ENCODE measurements at places on chromosomes 7 and 10.

- DNase-seq: no peak
These were observed 134.7 kb downstream of the MGMT start for GRCh38 chr10:129601737-129602136.

GRCh38 chr7:52917982-52918578 is 117.4 kb upstream of the POM121L12 start:
- DNase-seq: no peak

DNA sequence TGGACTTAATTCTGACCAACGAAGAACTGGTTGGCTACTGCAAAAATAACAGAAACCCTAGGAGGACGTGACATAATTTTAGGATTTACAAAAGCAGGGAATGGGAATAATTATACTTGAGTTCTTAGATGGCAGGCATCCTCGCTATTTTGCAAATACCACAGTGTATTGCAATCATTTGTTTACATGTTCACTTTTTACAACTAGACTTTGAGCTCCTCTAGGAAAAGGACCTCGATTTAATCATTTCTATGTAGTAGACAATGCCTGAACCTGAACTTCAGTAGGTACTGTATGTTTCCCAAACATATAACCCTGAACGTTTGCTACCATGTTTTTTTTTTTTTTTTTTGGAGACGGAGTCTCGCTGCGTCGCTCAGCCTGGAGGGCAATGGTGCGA is 137.7 kb downstream of the CNOT4 start:
- no peak for DNase-seq

GRCh38 chr7:36670585-36671431 is 53.5 kb downstream of the AOAH start:
- peak; percentile 79 for DNase-seq

DNA sequence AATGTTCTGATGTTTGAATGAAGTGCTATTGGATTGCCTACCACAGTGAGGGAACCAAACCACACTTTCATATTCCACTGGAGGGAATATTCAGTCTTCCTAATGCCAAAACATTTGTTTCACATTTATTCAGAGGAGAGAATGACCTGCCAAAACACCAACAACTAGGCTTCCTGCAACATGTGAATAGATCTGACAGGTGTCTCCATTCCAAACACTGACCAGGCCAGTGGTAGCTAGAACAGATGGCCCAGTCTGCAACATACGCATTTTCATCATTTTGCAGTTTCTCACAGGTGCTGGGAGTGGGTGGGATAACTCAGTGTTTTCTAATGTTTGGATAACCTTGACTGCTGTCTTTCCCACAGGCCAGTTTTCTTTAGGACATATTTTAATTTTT is 110.0 kb downstream of the RELN start:
- no peak for DNase-seq

DNA sequence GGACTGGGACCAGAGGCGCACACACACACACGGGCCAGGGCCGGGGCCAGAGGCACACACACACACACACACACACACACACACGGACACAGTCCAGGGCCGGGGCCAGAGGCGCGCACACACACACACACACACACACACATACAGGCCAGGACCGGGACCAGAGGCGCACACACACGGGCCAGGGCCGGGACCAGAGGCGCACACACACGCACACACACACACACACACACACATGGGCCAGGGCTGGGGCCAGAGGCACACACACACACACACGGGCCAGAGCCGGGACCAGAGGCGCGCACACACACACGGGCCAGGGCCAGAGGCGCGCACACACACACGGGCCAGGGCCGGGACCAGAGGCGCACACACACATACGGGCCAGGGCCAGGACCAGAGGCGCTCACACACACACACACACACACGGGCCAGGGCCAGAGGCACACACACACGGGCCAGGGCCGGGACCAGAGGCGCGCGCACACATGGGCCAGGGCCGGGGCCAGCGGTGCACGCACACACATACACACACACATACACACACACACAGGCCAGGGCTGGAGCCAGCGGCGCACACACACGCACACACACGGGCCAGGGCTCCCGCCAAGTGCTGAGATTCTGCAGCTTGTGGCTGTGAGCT is 268.8 kb downstream of the ELFN1 start:
- peak; percentile 42 for DNase-seq

DNA sequence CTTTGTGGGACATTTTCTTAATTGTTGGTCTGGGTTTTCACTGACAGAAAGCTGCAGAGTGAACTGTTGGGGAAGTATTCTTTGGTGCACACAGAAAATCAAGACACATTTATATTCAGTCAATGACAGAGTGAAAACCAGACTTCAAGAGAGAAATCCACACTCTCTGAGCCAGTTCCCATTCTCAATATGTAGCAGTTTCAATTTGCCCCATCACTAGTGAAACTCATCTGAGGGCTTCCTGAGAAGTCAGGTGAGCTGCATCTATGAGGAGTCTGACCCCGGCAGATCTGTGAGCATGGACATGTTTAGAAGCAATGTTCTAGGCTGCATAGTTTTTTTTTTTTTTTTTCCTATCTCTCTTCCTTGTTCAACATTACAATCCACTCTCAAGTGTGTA is 163.7 kb upstream of the AHR start:
- DNase-seq: no peak

DNA sequence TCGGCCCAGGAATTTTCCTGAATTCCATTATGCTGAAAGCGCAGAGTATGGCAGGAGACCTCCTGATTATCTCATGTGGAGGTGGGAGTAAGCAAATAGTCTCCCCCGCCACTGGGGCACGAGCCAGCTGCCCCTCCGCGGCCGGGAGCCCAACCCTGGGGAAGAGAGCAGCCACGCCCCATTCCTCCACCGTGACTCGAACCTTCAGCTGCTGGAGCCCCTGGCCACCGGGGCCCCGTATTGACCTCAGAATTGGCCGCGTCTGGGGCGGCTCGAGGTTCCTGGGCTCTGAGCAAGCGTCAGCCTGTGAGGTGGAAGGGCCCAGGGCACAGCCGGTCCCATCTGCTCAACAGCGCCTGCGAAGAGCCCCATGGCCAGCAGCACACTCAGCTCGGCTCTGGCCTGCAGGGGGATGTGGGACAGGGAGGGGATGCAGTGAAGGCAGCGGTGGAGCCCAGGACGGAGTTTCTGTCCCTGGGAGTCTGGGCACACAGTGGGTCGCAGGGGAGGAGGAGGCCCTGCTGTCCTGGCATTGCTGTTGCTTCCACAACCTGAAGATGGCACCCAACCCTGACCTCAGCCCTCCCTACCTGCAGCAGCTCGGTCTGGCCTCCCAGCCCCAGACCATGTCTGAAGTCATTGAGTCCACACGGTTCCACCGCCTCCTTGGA is 97.8 kb downstream of the CHST15 start:
- peak; percentile 14 for DNase-seq

- no peak for DNase-seq
These were observed 68.9 kb downstream of the RBM33 start for GRCh38 chr7:155713384-155713783.

- no peak for DNase-seq
These were observed 62.0 kb downstream of the CUBN start for GRCh38 chr10:17067376-17068264.

DNA sequence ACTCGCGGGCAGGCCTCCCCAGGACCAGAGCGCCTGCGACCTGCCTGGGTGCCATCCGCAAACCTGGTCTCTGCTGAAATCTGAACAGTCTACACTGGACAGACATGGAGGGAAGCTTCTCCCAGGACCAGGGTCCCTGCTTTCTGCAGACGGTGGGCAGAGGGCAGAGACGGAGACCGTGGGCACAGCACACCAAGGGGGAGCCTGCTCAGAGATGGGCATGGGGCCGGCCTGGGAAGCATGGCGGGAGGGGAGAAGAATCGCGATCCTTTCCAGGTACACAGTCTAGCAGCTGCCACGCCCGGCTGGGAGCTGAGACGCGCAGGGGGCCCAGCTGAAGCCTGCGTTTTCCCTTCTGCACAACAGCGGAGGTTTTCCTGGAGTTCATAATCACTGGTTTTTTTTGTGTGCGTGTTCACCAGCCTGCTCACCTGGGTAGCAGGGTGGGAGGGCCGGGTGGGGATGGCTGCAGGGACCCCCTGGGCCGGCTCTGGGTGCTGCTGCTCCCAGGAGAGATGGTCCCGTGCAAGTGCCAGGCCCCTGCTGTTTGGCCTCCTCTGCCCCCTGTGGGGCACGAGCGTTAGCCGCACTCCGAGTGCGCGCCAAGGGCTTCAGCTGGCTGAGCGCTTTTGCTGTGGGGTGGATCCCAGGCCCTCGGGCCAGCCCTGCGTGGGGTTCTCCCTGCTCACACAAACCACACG is 448.8 kb downstream of the DNAJB6 start:
- DNase-seq: no peak

DNA sequence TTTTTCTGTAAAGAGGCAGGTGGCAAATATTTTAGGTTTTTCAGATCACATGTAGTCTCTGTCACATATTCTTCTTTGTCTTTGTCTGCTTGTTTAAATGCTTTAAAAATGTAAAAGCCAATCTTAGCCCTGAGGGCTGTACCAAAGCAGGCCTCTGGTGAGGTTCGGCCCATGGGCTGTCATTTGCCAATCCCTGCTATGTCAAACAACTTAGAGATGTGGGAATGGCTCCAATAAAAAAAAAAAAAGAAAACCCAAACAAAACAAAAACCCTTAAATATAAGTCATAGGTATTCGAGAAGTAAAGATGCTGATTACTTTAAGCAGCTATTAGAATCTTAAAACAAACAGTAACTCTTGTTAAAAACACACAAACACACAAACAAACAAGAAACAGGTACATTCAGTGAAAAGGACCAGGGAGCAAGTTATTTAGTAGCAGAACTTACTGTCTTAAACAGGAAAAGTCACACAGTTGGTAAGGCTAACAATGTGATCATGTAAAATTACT is 61.4 kb upstream of the NAMPT start:
- no peak for DNase-seq

DNA sequence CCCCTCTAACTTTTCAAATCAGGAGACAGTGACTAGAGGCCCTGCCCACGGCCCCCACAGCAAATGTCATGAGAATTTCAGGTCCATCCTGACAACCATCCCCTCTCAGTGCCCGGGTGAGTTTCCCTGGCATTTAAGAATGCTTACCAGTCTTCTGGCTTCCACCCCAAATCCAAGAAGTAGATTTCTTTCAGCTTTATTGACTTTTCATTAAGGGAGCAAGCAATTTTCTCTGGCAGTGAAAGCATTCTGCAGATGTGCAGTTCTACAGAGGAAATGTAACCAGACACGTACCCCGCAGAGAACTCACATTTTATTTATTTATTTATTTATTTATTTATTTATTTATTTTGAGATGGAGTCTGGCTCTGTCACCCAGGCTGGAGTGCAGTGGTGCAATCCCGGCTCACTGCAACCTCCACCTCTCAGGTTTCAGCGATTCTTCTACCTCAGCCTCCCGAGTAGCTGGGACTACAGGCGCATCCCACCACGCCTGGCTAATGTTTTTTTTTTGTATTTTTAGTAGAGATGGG is 120.9 kb upstream of the KCTD7 start:
- DNase-seq: no peak

- no peak for DNase-seq
These were observed 56.9 kb upstream of the WNT16 start for GRCh38 chr7:121271916-121272315.

DNA sequence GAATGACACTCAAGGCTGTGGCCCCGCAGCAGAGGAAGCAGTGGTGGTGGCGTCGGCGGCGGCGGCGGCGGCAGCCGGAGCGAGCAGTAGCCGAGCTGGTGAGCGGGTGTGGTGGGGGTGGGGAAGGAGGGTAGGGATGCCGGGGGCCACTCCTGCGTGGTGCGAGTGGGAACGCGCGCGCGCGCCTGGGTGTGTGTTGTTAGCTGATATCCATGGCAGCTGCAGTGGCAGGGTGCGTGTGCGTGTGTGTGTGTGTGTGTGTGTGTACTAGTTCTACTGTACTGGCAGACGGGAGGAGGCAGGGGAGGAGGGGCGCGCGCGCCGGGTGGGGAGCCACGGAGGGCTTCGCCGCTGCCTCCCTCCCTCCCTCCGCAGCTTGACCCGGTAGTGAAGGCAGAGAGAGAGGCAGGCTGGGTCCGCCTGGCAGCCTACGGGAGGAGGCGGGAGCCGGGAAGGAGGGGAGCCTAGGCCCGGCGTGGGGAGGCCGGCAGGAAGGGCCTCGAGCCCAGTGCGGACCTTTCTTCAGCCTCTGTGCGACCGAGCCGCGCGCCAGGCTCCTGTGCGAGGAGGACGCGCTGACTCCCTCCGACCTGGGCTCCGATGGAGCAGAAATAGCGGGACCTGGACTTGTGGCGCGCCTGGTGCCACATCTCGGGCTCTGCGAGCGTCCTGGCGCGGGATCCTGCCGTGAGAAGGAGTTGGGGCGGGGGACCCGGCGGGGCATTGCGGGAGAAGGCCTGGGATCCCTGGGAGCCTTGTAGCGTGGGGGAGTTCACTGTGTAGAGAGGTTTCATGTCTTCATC is at the start of gene MAGI2:
Gene MAGI2 (minus strand): TSS at position 110 of the 803 bp plus-strand sequence. CDS start 347 bp downstream, outside the sequence.
- no peak for DNase-seq

GRCh38 chr7:82129091-82129490 is 314.5 kb downstream of the CACNA2D1 start:
- DNase-seq: no peak

DNA sequence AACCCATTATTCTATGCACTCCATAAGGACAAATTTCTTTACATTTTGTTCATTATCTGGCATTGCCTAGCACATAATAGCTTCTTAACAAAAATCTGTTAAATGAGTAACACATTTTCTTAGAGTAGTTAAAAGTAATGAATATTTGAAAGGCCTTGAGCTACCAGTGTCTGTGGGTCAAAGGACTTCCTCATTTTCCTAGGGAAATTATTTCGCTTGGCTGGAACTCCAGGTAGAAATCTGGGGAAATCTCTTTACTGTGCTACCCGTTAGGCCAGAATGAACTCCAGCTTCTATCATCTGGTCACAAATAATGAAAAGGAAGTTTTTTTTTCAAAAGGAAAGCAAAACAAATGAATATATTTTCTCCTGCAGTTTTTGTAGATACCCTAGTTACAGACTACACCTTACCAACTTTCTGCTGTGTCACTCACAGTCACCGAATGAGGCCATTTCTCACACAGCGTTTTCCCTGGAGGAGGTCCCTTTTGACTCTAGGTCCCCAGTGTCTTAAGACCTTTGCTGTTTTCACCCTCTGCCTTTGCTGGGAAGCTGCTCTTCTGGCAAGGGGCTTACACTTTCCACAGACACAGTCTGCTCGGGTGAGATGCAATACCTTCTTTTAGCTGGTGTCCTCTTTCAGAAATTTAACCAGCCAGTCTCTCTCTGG is 1.6 kb downstream of the SAMD9L start:
- no peak for DNase-seq

DNA sequence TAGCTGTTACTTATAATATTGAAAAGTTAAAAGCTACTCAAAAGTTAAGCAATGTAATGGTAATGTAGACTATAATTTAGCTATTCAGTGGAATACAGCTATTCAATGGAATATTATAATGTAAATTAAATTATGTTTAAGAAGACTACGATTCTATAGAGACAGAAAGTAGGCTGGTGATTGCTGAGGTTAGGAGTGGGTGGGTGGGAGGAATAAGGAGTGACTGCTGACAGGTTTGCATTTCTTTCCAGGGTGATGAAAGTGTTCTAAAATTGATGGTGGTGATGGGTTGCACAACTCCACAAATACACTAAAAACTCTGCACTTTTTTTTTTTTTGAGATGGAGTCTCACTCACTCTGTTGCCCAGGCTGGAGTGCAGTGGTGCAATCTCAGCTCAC is 21.4 kb downstream of the DENND2A start:
- no peak for DNase-seq

- DNase-seq: peak; percentile 55
These were observed 8.2 kb downstream of the LFNG start for GRCh38 chr7:2527505-2528467.

GRCh38 chr10:71700731-71701368 is 18.7 kb downstream of the C10orf105 start:
- no peak for DNase-seq
